ENCODE measurements at places on chromosomes 2 and 18.

DNA sequence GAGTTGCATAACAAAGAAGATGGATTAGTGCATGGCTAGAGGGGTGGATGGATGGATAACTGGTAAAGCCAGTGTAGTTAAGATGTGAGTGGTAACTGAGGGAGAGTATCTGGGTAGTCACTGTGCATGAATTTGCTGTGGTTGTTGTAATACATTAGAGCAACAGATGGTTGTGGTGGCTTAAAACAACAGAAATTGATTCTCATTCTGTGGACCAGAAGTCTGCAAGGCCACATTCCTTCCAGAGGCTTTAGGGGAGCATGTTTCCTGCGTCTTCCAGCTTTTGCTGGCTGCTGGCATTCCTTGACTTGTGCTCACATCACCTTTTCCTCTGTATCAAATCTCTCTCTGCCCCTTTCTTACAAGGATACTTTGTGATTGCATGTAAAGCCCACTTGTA lies 155.4 kb downstream of the ASB1 start:
- DNase-seq, result no peak

DNA sequence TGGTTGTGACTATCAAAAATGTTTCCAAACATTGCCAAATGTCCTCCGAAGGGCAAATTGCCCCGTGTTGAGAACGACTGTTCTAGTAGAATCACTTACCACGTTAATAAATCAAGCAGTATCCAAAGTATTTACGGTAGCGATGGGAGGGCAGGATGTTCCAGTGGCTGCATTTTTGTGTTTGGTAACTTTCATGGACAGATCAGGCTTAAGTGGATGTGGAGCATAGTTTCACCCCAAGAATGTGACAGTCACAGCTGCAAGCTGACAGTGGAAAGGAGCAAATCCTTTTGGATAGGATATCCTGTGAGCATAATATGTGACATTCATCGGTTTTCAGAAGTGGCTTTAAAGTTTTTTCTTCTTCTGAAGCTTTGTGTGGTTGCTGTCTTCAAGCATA lies 46.3 kb upstream of the DARS1 start:
- DNase-seq, result no peak

GRCh38 chr2:20052861-20053281 lies 1.4 kb upstream of the LAPTM4A start:
- peak; percentile 53 for DNase-seq

DNA sequence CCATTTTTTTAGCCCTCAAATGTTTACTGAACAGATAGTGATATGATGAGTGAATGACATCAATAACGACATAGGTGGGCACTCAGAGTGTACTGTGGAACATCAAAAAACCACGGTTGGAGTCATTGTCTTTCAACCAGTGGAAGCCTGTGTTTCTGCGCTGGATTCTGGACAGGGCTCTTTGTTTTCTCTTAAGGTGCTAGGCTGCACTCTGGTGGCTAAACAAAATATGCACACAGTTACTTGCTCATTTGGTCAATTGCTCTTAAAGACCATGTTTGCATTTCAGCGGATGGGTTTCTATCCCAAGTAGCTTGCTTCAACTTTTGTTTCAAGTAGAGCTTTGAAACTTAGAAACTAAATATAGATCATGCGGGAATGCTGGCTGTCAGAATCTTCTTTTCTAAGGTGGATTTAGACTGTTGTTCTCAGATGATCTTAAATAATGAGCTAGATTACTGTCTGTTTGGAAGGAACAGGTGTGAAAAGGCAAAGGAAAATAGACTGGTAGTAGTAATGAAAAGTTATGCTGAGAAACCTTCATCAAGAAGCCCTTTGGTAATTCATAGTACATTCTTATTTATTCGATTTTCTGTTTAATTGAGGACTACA lies 48.5 kb upstream of the LYPD6B start:
- DNase-seq, result peak; percentile 1

- no peak for DNase-seq
Measured at GRCh38 chr2:88828397-88829137, 137.1 kb downstream of the RPIA start.

DNA sequence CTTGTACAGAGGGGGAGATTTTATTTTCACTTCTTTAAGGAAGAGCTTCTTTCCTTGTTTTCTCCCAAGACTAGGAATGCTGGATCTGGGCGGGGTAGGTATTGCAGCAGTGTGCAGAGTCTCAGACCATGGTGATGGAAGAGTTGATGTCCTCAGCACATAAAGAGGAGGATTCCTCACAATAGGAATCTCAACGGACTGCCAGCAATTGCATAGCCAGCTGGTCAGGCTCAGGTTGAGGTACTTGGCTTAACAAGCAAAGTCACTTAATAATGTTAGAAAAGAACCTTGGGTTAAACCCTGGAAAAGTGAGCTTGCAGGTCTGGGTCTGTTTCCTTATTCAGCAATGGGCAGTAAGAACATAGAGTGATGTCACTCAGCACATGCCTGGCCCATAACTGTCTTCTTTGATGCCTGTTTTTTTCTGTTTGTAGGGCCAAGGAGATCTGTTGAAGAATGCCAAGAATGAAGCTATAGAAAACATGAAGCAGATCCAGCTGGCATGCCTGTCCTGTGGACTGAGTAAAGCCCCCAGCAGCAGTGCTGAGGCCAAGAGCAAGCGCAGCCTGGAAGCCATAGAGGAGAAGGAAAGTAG lies 342.1 kb downstream of the PLCL1 start:
- no peak for DNase-seq

- DNase-seq, result no peak
Measured at GRCh38 chr2:205781244-205781931, 99.1 kb downstream of the NRP2 start.

DNA sequence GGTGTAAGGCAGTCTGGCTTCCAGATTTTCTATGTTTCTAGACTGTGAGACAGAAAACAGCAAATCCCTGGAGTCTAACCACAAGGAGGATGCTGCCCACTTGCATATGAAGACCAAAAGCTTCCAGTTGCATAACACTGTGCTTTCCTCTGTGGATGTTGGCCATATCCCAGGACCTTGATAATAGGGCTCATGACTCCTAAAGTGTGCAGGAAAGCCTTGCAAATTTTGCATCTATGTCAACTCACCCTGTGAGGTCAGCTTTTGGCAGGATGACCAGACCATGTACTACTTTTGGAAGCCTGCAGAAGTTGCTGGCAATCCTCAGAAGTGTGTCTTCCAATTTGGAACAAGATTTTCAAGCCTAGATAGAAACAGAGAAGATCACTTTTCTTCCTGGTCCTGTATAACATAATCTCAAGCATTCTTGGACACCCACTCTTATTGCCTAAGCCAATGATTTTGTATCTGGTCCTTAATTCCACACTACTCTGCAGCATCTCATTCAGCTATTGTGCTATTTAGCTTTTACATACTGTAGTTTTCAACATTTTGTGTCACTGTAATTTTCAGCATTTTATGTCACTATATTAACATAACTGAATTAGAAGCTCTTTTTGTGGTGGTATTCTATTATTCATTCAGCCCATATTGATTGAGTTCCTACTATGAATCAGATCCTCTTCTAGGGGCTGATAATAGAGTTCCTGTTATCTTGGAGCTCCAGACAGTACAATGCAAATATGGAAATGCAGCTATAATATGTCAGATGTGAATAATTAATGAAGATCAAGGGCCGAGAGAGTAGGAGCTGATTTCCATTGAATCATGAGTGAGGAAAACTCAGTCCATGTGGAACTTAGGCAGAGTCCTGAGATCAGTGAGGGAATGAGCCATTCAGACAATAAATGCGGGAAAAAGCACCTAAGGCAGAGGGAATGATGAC lies 85.3 kb upstream of the RAB27B start:
- DNase-seq, result no peak

DNA sequence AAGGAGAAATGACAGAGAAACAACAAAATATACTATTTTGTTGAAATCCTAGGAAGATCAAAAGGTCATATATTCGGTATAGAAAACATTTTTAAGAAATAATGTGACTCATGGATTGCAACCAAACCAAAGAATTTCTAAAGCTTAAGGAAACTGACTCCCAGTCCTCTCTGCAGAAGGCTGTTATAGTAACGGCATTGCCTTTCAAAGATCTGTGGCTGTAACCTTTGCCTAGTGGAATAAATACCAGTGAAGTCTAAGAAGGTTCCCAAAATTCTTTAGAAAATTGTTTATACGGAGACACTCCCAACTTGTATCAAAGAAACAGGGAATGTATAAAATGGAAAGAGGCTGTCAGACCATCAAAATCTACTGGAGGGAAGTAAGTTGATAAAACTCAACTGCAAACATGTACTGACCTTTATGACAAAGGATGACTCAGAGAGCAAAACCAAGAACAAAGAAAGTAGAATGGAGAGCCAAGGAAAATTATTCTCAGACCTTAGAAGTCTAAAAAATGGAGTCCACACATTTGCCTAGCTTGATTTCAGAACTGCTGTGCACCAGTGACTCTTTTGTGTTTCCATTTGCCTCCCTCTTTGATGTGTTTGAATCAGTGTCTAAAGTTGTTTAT lies 48.6 kb upstream of the FSIP2 start:
- DNase-seq, result no peak

GRCh38 chr18:7566244-7566566 lies 911 bp upstream of the PTPRM start:
- DNase-seq, result no peak

DNA sequence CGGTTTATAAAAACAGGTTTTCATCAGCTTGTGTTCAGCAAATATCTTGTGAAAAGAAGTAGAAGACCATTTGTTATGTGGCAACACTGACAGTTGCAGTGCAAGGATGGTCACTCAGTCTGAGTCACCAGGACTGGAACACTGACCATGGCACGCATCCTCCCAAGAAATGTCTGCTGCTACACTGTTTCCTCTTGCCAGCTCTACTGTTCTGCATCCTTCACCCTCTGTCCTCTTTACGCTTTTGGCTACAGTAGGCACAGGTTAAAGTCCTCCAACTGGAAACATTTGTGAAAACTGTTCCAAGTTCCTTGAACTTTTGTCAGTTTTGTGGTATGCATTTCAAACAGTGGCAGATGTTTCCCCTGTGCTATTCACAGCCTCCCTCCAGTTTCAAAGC lies 39.4 kb downstream of the OSR1 start:
- DNase-seq, result no peak

DNA sequence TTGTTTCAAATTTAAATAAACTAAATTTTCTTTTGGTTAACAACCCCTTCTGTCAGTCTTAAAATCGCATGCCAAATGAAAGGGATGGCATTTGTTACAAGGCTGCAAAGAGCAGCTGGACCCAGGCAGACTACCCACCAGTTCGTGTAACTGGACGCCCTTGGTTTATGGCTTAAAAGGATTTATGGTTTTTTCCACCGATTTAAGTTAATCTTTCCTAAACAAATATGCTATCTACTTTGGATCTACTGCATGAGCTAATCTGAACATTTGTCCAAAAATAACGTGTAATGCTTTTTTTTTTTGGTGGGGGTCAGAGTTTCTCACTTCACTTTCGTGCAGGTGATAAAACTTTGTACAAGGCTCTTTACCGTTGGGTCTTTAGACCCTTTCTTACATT lies 62.9 kb downstream of the DIS3L2 start:
- no peak for DNase-seq

DNA sequence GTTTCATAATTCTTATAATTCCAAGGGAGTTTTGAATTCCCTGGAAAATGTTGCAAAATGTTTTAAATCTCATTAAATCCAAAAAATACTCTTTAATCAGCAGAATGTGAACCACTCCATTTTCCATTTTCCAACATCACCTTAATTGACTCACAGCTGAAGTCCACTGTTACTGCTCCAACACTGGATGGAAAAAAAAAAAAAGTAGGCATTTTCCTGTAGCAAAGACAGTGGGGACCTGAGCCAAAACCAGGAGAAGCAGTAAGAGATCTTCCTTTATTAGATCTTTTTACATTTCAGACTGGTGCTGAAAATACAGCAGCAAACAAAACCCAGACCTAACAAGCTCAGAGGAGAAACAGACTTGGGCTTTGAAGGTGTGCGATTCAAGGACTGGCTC lies 62.4 kb upstream of the SPATS2L start:
- DNase-seq, result no peak
